NCI-H82 (cell line): ENCODE measurements at places on chromosomes 5 and 9.

GRCh38 chr5:53366245-53366644, 114.2 kb upstream of the FST start:
- DNase-seq = no peak

- peak; percentile 15 for DNase-seq
These were observed 128.2 kb upstream of the NFIB start for GRCh38 chr9:14441976-14442651.

DNA sequence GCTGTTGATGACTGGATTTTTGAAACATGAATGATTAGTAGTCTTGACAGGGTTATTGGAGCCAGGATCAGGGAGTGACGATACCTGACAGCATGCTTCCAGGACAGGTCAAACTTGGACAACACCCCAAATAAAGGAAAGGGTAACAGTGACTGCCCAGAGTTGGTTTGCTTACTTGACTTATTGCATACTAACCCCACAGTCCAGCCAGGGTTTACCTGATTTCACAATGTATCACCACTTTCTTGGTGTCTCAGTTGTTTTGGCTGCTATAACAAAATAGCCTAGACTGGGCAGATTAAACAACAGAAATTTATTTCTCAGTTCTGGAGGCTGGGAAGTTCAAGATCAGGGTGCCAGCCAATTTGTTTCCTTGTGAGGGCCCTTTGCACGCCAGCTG, 301.0 kb upstream of the VLDLR start:
- DNase-seq = no peak

GRCh38 chr9:18368206-18368605, 105.7 kb upstream of the ADAMTSL1 start:
- no peak for DNase-seq

DNA sequence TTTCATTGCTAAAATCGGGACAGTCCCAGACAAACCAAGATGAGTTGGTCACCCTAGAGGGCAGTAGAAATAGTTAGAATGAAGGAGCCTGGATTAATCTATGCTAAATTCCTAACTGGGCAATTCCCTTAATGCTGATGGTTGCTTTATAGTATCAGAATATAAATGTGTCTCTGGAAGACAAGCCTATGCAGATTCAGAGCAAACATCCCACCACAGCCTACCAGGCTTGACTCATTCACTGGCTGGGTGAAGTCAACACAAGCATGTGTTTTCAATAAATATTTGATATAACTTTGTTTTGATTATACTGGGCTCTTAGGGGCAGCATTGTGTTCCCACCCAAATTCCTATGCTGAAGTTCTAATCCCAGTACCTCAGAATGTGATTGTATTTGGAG, 79.3 kb downstream of the RMI1 start:
- DNase-seq = no peak

- DNase-seq = no peak
These were observed 27.1 kb downstream of the CDH9 start for GRCh38 chr5:27011274-27011673.

- DNase-seq = no peak
These were observed 264.7 kb downstream of the NSG2 start for GRCh38 chr5:174310243-174310642.

DNA sequence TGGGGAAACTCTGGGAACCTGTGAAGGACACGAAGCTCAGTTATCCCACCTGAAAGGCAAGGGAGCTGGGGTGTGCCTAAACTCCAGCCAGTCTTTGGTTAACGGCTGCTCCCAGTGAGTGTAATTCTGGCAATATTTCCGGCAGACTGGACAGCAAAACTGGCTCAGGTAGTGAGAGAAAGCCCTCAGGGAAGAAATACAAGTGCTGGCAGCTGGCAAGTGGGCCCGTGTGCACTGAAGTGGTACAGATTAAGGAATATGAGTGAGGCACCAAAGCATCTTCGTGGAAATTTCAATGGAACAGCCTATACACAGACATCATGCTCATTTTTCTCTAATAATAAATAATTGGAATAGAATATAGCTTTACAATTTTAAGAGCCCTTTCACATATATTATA, 56.2 kb downstream of the ABHD17B start:
- DNase-seq = peak; percentile 59

DNA sequence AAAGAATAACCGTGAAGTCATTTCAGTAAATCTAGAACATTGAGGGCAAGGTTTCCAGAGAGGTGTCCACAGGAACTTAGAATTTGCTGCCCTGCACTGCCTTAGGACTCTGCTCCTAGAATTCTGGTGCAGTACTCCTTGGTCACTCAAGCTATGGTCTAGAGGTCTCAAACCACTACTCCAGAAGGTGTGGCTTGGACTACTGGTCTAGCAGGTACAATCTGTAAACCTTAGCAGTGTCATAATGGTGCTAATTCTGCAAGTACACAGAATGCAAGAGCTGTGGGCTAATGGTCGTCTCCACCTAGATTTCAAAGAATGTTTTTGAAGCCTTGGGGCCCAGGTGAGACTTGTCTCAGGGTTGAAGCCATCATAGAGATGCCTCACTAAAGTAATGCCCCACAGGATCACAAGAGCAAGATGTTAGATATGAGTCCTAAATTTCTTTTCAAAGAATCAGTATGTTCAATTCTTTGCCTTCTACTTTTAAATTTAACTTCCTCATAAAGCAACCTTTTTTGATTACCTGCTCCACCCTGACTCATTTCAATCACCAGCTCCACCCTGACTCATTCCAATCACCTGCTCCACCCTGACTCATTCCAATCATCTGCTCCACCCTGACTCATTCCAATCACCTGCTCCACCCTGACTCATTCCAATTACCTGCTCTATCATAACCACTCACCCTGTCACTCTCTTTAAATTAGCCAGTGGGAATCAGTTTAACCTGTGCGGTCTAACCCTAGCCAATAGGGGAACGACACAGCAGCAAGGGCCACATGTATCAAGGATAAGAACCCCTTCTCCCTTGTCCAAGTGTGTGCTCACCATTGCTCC, 1111.8 kb upstream of the ACO1 start:
- no peak for DNase-seq

DNA sequence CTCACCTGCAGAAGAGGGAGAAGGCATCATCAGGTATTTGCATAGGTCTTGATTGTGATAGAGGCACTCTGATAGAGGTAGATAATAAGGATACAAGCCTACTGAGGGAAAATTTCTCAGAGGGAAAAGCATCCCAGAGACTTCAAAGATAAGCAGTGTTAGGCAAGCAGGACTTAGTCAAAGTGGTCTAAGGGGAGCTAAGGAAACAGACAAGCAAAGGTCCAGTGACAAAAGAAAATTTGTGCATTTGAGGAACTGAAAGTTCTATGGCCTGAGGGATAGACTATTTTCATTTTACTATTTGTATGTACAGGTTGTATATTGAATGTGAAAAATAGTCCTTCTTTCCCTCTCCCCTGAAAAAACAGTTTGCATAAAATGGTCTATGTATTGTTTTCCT, 27.4 kb downstream of the OXCT1 start:
- DNase-seq = no peak

- DNase-seq = peak; percentile 89
These were observed 281.3 kb upstream of the CLINT1 start for GRCh38 chr5:158140120-158140731.

GRCh38 chr5:1297243-1297642, 2.4 kb upstream of the TERT start:
- peak; percentile 78 for DNase-seq

- DNase-seq = no peak
These were observed 244.1 kb downstream of the ELAVL2 start for GRCh38 chr9:23581931-23582330.

GRCh38 chr9:7177383-7177782, 419.6 kb downstream of the KDM4C start:
- DNase-seq = no peak

GRCh38 chr5:90353254-90353653, 56.3 kb downstream of the CETN3 start:
- DNase-seq = no peak

DNA sequence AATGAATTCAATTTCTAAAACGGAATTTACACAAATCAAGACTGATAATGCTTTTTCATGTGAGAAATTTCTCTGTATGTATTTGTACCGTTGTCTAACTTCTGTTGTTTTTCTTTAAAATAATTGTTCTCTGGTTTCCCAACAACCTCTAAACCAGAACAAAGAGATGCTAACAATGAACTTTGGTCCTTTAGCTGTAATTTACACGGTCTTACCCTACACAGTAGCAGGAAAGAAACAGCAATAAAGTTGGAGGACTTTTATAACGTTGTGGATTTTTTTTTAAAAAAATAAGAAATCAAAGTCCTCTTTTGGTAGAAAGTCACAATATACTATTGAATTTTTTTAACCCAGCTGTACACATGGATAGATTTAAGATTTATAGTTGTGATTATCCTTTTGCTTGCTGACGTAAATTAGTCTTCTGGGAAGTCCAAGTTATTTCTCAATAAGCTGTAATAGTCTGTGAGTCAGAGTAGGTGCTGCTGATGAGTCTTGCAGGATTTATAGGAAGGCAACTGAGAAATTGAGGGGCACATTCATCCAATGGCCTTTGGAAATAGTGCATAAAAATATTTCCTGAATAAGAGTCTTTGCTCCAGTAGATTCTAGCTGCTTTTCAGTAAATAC, 76.8 kb upstream of the PCSK1 start:
- DNase-seq = no peak

DNA sequence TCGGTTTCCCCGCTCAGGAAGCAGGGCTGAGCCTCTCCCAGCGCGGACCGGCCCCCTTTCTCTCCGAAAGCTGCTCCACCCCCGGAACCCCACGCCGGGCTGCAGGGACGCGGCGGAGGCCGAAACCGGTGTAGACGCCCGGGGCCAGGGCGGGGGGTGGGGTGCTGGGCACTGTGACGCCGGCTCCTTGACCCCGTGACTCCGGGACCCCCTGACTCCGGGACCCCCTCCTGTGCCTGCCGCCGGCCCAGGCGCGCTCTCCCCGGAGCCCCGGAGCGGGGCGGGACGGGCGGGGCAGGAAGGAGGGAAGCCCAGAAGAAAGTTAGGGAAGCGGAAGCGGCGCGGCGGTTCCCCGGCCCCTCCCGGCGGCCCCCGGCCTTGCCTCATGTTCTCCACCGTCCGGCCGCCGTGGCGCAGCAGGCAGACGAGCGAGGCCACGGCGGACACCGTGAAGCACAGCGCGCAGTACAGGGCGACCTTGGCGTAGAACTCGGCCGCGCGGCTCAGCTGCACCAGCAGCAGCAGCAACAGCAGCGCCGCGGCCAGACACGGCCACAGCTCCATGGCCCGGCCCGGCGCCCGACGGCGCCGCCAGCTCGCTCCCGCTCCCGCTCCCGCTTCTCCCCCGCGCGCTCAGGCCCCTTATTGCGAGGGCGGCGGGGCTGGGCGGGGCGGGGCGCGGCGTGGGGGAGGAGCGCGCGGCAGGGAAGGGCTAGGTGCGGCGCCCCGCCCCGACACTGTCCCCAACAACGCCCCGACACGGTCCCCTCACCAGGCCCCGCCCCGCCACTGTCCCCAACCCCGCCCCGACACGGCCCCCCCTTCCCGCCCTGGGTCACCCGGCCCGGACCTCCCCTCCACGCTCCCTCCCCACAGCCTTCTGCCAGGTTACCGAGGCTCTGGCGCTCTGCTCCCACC, at the start of gene AGPAT2:
Gene AGPAT2, minus strand, starts transcription at position 664 of the 918 bp plus-strand sequence. Its CDS starts 100 bp downstream, at position 564.
- DNase-seq = peak; percentile 83

DNA sequence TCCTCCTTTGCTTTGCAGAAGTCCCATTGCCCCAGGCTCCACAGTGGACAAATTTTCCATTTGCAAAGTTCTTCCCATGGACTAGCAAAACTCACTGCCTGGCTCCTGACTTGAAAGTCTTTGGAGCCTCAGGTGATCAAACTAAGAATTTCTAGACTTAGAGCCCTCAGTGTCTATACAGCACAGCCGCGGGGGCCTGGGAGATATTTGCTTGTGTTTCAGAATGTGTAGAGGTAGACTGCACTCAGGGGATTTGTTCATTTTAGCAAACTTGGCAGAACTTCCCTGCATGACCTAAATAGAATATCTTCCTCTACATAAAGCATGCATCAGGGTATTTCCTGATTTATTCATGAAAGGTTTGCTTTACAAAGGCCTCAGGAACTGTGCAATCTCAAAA, 384.2 kb upstream of the ZNF462 start:
- no peak for DNase-seq

- no peak for DNase-seq
These were observed 19.7 kb downstream of the C6 start for GRCh38 chr5:41193456-41194205.

DNA sequence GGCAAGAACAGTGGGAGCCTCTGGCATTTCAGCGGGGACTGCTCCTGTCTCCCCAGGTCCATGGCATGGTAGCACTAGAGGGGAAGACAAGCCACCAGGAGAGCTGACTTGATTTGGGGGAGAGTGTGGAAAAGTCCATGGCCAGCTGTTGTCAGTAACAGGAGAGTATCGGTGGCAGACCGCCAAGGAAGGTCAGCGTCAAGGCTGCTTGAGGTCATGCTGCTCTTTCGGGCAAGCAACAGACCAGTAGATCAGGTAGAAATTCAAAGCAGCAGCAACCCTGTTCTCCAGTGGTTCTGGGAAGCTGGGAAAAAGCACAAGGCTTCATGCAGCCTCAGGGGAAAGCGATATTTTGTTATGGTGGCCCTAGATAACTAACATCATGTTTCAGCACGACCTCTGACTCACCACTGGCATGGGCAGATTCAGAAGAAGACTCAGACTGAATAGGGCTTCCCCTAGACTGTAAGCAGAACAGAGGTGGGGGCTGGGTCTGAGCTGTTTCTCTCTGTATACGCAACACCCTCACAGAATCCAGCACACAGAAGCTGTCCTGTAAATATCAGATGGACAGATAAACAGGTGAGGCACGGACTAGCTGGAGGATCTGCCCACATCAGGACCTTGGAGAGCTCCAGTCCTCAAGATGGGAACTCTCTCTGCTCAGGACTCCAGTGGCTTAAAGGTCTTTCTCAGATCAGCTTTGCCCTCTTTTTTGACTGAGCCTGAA, 35.2 kb upstream of the PLEKHG4B start:
- DNase-seq = no peak

- peak; percentile 84 for DNase-seq
These were observed 30.8 kb downstream of the SKP1 start for GRCh38 chr5:134145779-134146581.

DNA sequence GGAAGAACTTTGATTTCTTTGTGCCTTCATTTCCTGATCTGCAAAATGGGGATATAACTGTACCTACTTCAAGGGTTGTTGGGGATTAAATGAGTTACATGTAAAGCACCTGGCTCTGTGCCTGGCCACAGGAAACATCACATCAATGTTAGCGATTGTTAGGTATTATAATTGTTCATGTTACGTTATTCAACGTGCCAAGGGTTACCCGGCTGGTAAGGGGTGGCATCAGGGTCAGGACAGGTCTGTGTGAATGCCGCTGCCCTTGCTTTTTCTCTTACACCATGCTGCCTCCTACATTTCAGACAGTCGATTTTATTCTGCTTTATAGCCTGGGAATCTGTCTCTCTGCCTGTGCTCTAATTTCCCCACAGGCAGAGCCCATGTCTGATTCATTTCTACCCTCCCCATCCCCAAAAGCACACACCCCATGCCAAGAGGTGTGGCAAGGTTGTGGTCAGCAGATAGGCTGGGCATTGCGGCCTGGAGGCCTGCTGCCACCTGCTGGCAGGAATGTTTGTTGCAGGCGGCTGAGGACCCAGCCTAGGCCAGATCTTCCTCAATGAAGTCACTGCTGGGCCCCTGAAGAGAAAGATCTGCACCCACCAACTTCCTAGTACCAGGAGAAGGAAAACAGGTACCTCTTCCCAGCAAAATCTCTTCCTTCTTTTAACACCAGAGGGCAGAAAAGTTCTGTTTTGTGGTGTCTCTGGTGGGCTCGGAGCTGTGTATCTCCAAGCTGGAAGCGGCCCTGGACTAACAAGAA, 5.3 kb downstream of the ANKS6 start:
- DNase-seq = peak; percentile 57
